MCF 10A (cell line): ENCODE measurements at places on chromosomes 3 and 15. TPM values are rescaled to one million over a fixed set of nuclear protein-coding genes. Genes with fewer than 3 reads are reported as not detected.
A peak's percentile ranks its signal among the peaks of the same experiment; 100 is the strongest.

Gene MEIS2
- total RNA-seq = 6.9 and 10.3 TPM in 2 replicates

Gene CD200R1
- total RNA-seq = not detected in 2 replicates

Gene PLCL2
- total RNA-seq = 0.17 and 0.51 TPM in 2 replicates

Gene CA12
- total RNA-seq = 19.6 and 20.3 TPM in 2 replicates

Gene IL1RAP
- total RNA-seq = 46.5 and 62.0 TPM in 2 replicates

- no peaks in the 10 kb centered on the region for H3K27me3 ChIP-seq
- H3K4me3 ChIP-seq = no peak overlapping the region
- DNase-seq = no peak
- peaks cover 27% of the 10 kb centered on the region for H3K4me1 ChIP-seq
Measured at GRCh38 chr15:51128701-51129100, 34.0 kb upstream of the TNFAIP8L3 start.

DNA sequence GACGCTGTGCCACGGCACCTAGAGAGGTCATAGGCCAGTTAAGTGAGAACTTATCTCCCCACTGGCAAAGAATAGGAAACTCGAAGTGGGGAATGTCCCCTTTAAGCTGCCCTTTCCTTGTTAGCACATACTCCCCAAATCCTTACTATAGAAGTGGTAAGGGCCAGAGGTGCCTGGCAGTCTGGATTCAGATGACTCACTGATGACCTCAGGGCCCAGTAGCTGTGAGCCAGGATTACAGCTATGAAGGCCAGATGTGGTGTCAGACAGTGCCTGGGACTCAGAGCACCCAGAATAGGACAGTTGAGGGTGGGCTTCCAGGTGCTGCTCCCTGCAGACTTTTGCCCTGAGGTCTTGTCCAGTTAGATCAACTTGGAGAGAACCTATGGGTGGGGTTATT is 37.7 kb downstream of the PDIA5 start:
- DNase-seq = peak; percentile 76
- no peak overlapping the region for H3K4me3 ChIP-seq
- peaks cover 64% of the 10 kb centered on the region for H3K36me3 ChIP-seq
- peaks cover 7% of the 10 kb centered on the region for H3K4me1 ChIP-seq

GRCh38 chr15:63874616-63875015 is 40.9 kb upstream of the HERC1 start:
- H3K27ac ChIP-seq = no peak overlapping the region
- no peaks in the 10 kb centered on the region for H3K27me3 ChIP-seq
- no peaks in the 10 kb centered on the region for H3K36me3 ChIP-seq
- DNase-seq = no peak
- H3K4me1 ChIP-seq = no peaks in the 10 kb centered on the region
- H3K4me3 ChIP-seq = no peak overlapping the region

DNA sequence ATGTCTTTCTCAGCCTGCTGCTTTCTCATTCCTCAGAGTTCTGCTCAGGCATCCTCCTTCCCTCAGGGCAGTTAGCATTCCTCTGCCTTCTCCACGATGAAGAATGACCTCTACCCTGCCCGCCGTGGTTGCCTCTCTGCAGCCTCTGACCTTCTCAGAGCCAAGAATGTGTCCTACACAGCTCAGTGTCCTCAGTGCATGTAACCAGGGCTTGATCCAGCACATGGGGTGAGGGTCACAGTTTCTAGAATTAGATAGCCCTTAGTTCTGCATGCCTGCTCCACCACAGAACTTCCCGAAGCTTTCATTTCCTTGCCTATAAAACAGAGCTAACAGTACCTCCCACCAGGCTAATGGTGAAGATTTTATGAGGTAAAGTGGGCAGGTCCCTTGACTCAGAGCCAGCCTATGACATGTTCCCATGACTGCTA is 182.1 kb downstream of the CLSTN2 start:
- DNase-seq = no peak
- H3K4me1 ChIP-seq = no peaks in the 10 kb centered on the region
- H3K27me3 ChIP-seq = no peaks in the 10 kb centered on the region
- H3K36me3 ChIP-seq = no peaks in the 10 kb centered on the region
- no peak overlapping the region for H3K4me3 ChIP-seq
- no peak overlapping the region for H3K27ac ChIP-seq

- no peaks in the 10 kb centered on the region for H3K36me3 ChIP-seq
- peak; percentile 4 for DNase-seq
- no peaks in the 10 kb centered on the region for H3K27me3 ChIP-seq
- no peak overlapping the region for H3K4me3 ChIP-seq
- no peak overlapping the region for H3K27ac ChIP-seq
Measured at GRCh38 chr3:151971814-151972579, 98.6 kb downstream of the SUCNR1 start.
